ENCODE measurements at places on chromosomes 3 and 15.

GRCh38 chr3:156812521-156813335, 13.4 kb upstream of the LEKR1 start:
- DNase-seq, result no peak

GRCh38 chr3:183698756-183699155, 1.2 kb downstream of the YEATS2 start:
- DNase-seq, result no peak

DNA sequence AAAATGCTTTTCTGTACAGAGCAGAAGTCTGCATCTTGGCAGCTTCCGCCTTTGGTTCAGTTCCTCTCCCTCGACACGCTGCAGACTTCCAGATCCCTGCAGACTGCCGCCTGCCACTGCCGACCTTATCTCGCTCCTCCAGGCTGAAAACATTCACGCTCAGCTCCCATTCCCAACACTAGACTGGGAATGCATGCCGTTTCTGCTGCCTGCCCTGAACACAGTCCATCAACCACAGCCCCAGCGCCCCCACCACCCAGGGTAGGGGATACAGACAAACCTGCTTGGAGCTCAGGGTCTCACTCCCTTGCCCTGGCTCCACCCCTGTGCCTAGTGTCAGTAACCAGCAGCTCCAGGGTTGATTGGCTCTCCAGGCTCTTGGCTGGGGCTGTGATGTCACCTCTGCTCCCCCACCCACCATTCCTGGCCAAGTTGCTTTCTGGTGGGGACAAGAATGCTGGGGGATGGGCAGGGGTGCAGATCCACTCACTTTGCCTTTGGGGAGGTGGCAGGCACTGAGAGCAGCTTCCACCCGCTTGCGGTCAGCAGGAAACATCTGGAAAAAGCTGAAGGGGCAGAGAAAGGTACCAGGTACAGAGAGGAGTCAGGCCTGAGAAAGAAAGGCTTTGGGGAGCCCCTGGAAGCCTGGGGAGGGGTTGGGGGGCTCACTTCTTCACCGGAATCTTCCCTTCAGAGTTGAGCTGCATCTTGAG, 6.1 kb downstream of the PLCB2 start:
- DNase-seq, result no peak

DNA sequence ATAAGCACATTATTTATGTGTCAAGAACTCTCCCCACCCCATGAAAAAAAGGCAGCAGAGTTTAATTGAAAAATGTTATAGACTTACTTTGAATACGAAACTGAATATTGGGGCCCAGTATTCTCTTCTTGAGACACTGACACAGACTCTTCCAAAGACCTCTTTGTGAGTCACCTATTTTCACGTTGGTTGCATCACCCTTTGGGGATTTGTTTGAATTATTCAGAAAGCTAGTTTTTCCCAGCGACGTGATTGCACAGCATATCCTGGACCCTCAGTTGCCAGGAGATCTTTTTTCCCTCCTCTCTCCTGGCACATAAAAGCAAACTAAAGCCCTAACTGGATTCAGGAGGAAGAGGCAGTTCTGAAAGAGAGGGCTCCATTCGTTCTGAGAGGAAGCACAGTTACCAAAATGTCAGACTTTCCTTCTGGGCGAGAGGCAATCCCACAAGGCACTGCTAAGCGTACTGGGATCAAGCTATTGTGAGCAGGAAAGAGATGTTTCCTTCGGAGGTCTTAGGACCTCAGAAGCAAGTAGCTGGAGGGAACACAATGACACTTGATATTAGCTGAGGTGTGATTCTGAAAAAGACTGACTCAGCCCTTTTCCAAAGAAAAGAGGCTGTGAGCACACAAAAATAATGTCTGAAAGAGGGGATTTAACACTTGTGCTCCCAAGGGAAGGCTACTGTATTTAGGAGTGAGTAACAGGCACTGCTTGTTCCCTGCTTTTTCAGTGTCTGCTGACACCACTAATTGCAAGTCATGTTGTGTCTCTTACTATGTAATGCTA, 65.8 kb upstream of the CADPS start:
- no peak for DNase-seq

- no peak for DNase-seq
Observed at GRCh38 chr3:46122091-46122490, 86.0 kb downstream of the CCR1 start.

DNA sequence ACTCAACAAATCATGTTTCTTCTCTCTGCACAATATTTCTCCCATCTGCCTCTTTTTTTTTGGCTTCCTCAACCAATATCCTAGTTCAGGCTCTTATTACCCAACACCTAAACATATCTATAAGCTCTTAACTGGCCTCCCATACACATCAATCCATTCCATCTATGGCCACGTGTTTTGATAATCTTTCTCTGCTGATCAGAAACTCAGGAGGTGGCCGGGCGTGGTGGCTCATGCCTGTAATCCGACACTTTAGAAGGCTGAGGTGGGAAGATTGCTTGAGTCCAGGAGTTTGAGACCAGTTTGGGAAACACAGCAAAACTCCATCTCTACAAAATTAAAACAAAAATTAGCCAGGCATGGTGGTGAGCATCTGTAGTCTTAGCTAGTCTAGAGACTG, 68.4 kb downstream of the IGF2BP2 start:
- DNase-seq, result no peak

DNA sequence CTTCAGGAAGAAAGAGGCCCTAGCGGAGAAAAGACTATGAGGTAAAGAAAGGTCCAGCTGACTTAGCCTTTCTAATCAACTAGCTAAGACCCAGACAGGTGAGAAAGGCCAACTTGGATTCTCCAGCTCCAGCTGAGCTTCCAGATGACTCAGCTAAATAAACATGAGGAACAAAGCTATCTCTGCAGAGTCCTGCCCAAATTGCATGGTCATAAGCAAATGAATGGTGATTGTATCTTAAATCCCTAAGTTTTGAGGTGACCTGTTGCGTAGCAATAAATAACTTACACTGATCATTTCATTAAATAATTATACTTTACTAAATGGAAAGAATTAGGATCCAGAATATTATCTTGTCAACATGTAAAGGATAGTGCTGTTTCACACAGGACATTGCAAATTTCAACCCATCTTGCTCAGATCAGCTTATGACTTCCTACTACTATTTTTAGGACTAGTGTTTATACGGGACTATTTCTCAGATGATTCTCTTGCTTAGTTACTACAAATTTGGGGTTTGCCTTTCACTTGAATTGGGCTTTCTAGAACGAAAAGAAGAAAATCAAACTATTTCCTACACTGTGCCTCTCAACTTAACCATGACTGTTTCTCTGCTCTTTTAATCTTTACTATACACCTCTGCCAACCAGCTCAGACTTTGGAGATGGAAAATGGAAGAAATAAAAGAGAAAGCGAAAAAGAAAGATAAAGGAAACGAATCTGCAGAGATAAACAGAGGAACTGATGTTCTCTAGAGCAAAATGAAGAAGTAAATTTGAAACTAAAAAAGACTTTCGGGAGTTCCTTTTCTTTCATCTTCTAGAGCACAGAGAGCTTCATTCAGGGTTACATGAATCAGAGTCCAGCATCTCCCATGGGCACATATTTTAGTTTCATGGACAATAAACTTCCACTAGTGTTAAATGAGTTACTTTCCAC, 6.6 kb upstream of the ADGRG7 start:
- DNase-seq, result no peak
